Stimulated activated CD8-positive, alpha-beta memory T cell treated with anti-CD3 and anti-CD28 coated beads, Interleukin-4, amount 100 ng/mL, for 4 hours (primary cell): ENCODE measurements at places on chromosomes 1 and 21.

GRCh38 chr1:222732216-222733159 is 4.5 kb upstream of the FAM177B start:
- DNase-seq, result no peak

DNA sequence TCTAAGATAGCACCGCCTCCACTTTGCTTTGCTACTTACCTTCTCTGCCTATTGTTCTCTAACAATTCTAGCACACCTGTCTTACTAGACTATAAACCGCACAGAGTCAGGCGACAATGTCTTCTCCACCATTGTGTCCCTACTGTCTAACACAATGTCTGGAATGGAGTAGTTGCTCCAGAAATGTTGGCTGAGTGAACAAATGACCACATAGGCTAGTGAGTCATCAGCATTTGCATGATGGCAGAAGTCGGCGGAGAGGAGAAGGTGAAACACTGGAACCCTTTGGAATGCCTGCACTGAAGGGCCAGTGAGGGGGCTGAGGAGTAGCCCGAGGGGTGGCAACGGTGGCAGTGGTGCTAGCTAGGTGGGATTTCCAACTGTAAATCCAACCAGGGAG is 14.0 kb upstream of the PABPC4 start:
- no peak for DNase-seq

DNA sequence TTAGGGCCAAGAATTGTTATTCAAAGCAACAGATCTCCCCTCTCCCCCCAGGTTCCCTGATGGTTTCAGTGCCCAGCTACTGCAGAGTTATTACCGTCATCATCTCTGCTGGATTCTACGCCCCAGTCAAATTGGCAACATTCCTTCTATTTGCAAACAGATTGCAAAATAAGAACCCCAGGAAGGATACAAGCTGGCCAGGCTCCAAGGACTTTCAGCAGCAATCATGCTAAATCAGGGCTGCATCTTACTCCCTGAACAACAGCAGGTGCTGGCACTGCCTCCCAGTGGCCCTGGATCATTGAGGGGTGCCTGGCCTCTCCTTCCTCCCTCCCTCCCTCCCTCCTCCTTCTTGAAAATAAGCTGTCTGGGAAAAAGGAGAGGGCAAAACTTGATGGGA is 521.6 kb upstream of the BEND5 start:
- DNase-seq, result no peak

- no peak for DNase-seq
These were observed 14.8 kb downstream of the COA6 start for GRCh38 chr1:234388094-234388493.

- no peak for DNase-seq
These were observed 77.8 kb downstream of the TM2D1 start for GRCh38 chr1:61647142-61647541.

GRCh38 chr1:48803474-48803873 is 26.8 kb upstream of the BEND5 start:
- no peak for DNase-seq

- no peak for DNase-seq
These were observed 8.0 kb upstream of the BCAR3 start for GRCh38 chr1:93689521-93690223.

- no peak for DNase-seq
These were observed 65.4 kb upstream of the IPO9 start for GRCh38 chr1:201763455-201764140.

GRCh38 chr1:166888373-166889111 is 12.5 kb upstream of the TADA1 start:
- no peak for DNase-seq

- DNase-seq, result no peak
These were observed 12.0 kb downstream of the FHAD1 start for GRCh38 chr1:15258833-15259621.

DNA sequence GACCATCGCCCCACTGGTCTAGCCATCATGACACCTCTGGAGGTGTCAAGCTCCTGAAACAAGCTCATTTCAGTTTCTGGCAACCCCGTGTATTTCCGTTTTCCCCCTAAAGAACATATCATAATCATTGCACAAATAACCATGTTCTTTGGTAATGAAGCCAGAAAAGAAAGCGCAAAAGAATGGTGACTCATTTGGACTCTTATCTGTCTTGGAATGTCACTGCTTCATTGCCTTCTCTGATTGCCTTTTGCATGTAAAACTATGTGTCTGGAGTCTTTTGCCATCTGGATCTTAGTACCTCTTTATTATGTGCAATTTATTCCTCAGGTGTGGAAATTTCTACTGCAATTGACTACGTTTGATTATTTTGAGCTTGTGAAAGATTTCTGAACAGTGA is 110.5 kb downstream of the COLGALT2 start:
- DNase-seq, result no peak

- no peak for DNase-seq
These were observed 7.4 kb downstream of the SOX13 start for GRCh38 chr1:204080163-204080903.

DNA sequence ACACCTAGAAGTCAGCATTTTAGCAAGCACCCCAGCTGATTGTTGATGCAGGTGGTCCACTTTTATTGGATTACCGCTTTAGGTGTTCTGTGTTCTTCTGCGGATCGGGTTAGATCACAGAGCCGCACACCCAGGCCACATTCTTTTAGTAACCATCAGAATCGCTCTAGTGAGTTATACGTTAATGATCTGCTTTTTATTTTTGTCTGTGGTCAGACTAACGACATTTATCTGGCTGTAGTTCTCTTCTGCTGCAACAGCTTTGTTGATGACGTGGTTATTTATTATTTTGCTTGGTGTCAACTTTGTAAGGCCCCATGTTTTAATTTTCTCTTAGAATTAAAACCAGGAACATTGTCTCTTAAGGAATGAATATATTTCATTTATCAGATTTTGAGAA is 18.2 kb downstream of the SCCPDH start:
- no peak for DNase-seq

DNA sequence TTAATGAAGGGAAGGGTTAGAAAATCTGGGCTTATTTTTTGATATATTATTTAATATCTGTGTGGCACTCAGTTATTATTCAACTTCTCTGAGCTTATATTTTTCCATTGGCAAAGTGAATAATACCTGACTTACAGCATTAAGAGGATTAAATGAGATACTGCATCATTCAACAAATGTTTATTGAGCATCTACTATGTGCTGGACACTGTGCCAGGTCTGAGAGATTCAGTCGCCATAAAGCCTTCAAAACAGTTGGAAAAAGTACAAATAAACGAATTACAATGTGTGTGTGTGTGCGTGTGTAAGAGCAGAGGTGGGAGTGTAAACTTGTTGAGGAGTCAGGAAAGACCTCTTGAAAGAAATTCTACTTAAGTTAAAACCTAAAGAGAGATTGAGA is 87.9 kb upstream of the CD53 start:
- DNase-seq, result no peak

GRCh38 chr1:170146720-170147263 is 1.0 kb downstream of the NTMT2 start:
- DNase-seq, result no peak

DNA sequence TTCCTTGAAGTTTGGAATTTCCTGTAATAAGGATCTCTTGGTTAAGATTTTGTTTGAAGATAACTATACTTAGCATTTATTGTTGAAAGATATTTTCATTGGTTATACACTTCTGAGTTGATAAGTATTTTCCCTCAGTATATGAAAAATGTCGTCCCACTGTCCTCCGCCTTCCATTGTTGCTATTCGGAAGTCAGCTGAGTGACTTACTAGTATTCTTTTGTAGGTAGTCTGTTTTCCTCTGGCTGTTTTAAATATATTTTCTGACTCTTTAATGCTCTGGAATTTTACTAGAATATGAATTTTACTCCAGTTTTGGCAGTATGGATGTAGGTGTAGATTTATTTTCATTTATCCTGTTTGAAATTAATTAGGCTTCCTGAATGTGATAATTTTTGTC is 498.7 kb upstream of the NFIA start:
- no peak for DNase-seq

GRCh38 chr1:205344066-205344928 is 12.4 kb downstream of the KLHDC8A start:
- no peak for DNase-seq

DNA sequence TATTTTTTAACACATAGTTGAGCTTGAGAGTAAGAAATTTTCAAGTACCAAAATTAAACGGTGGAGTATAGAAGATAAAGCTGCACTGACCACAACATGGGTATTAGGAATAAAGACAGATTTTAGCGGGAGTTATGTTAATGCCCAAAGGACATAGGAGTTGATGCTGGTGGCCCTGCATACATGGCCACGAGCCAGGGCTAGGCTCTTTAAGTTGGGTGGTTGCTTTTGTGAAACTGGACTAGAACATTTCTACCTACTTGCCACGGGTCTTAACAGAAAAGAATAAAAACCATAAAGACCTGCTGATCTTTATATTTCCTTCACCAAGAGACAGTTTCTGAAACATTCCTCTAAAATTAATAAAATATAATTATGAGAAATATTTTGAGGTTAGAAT is 14.9 kb downstream of the EDEM3 start:
- DNase-seq, result no peak

- DNase-seq, result no peak
These were observed 49.7 kb upstream of the B3GALT5 start for GRCh38 chr21:39562791-39563770.

DNA sequence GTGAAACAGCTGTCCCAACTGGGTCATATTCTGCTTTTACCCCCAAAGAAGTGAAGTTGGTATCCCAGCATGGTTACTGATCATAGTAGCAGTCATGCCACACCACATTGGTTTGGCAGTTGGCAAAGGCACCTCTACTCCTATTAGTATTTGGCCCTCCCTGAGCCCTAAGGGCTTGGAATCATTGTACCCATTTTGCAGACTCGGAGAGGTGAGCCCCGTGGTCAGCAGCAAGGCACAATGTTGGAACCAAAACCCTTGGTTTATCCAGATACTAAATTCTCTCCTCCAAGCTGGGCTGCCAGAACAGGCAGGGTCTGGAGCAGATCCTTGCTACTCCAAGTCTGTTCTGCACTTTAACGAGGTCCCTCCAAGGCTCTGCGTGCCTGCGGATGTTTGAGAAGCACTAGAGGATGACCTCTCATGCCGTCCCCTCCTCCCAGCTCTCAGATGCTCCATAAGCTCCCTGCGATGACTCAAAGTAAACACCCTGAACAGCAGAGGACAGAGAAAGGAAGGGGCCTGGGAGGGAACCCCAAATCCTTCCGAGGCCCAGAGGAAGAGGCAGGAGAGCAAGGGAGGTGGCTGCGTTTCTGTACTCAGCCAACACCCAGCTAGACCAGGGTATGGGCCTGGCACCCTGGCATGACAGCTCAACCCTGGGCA is 89.3 kb downstream of the PAX7 start:
- no peak for DNase-seq

- DNase-seq, result no peak
These were observed 240.2 kb downstream of the ATG4C start for GRCh38 chr1:63024132-63024531.

GRCh38 chr1:117209094-117209493 is 1.6 kb downstream of the VTCN1 start:
- DNase-seq, result no peak

GRCh38 chr21:43739621-43740435 is 20.9 kb downstream of the PDXK start:
- DNase-seq, result no peak
